ENCODE measurements at places on chromosomes 3 and 15.

DNA sequence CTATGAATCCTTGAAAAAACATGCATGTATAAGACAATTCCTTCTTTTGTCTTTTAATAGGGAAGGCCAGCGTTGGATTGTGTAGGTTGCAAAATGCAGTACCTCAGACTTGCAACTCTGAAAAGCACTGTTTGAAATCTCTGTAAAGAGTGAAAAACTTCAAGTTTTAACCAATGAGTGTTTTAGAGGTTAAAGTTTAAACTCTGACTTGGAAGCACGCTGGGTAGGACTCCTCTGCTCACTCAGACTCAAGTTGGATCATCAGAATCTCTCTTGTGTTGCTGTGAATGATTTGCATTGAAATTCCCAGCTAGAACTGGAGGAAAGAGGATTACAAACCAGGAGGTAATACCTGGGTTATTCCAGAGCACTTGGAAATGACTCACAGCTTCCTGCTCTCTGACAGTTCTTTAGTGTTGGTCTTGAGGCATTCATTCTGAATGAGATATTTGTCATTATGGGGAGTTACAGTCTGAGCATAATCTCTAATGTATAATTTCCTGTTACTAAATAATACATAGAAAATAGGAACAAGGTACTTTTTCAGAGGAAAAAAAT is 49.1 kb downstream of the PLS1 start:
- no peak for DNase-seq

GRCh38 chr15:85453144-85453872 is 72.9 kb downstream of the AKAP13 start:
- DNase-seq: no peak

DNA sequence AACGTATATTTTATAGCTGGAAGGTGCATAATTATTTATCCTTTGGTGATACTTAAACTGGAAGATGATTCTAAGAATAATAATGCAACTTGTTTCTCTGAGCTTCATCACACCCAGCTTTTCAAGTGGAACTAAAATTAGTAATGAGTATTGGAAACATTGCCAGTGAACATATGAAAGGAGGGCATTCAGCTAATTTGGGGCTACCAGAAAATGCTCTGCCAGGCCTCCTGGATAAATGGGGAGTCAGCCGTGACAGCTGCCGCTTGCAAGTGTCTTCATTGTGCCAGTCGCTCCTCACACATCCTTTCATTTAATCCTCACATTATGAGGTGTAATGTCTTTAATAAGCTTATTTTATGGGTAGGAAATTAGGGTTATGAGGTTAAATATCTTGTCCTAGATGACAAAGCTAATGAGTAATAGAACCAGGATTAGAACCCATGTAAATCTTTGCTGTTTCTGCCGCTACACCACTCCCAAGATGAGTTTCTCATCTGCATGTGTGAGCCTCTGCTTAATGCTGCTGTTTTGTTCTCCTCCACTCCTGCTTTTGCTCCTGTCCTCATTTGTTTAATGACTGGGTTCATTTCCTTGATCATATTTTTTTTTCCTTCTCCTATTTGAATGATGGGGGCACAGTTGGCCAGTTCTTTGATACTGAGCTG is 155.7 kb downstream of the PLCL2 start:
- DNase-seq: no peak

DNA sequence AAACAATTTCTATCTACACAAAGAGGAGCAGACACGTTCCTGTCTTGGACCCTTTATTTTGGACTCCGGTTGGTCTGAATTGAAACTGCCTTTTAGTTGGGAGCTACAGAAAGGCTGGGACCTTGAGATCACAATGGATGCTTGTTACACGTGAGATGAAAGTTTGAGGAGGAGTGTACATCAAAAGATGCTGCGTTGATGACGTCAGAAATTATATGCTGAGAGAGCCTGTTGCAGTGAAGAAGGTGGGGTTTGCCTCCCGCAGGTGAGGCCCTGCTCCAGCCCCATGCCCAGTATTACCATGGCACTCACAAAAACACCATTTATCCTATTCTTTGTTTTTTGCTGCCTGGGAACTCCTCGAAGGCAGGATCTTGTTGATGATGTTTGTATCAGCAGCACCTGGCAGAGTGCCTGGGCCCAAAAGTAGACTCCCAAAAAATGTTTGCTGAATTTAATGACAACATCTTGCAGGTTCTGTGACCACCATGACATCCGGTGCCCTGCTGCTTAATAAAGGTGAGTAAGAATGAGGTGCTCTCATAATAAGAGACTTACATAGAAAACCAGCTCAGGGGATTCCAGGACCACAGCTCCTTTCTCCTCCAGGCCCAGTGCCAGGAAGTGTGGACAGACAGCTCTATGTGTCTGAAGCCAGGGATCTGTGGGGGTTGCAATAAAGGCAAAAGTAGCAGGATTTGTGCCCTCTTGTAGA is 136.1 kb upstream of the UBE2E1 start:
- no peak for DNase-seq

GRCh38 chr3:16945330-16945729 is 60.6 kb downstream of the PLCL2 start:
- peak; percentile 8 for DNase-seq

All from fibroblast of skin of left biceps (primary cell).